ENCODE measurements at places on chromosomes 6 and 20. TPM values are rescaled to one million over a fixed set of nuclear protein-coding genes. Genes with fewer than 3 reads are reported as not detected.

Gene CYP39A1
- 4.5 TPM for total RNA-seq

Gene NMBR
- not detected for total RNA-seq

DNA sequence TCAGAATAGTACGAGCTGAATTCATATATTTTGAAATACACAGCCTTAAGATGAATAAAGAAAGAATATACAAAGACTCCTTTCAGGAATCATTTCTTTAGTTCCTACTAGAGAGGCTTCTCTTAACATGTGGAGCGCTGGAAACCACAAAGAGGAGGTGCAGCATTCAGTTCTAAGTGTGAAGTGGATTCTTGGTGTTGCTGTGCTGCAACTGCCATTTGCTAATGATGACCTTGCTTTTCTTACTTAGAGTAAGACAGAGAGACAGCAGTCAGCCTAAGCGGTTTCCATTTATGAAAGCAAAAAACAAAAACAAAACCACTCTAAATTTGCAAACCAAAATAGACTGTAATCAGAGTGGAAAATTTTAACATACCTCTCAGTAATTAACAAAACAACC, 629.0 kb downstream of the EPHA7 start:
- H3K4me3 ChIP-seq = no peak overlapping the region
- H3K4me1 ChIP-seq = no peaks in the 10 kb centered on the region
- DNase-seq = no peak
- H3K36me3 ChIP-seq = no peaks in the 10 kb centered on the region
- H3K27ac ChIP-seq = no peak overlapping the region
- H3K27me3 ChIP-seq = no peaks in the 10 kb centered on the region

- H3K27ac ChIP-seq = no peak overlapping the region
- H3K4me3 ChIP-seq = no peak overlapping the region
- H3K27me3 ChIP-seq = no peaks in the 10 kb centered on the region
- no peak for DNase-seq
- H3K4me1 ChIP-seq = no peaks in the 10 kb centered on the region
- H3K36me3 ChIP-seq = no peaks in the 10 kb centered on the region
Observed at GRCh38 chr6:31094389-31094881, 17.9 kb downstream of the C6orf15 start.

GRCh38 chr6:135651964-135652755, 154.6 kb upstream of the AHI1 start:
- H3K36me3 ChIP-seq = no peaks in the 10 kb centered on the region
- H3K27ac ChIP-seq = no peak overlapping the region
- no peak overlapping the region for H3K4me3 ChIP-seq
- DNase-seq = no peak

- no peaks in the 10 kb centered on the region for H3K4me1 ChIP-seq
- H3K36me3 ChIP-seq = no peaks in the 10 kb centered on the region
- H3K4me3 ChIP-seq = no peak overlapping the region
- DNase-seq = no peak
- no peak overlapping the region for H3K27ac ChIP-seq
Observed at GRCh38 chr20:9359561-9360308, 154.7 kb upstream of the LAMP5 start.
